Activated CD8-positive, alpha-beta T cell treated with anti-CD3 and anti-CD28 coated beads for 36 hours (primary cell): ENCODE measurements at places on chromosomes 5 and 9.

- H3K27me3 ChIP-seq = peaks cover 5% of the 10 kb centered on the region
- no peaks in the 10 kb centered on the region for H3K4me1 ChIP-seq
These were observed 113.5 kb downstream of the CAAP1 start for GRCh38 chr9:26779062-26779461.

GRCh38 chr5:129461711-129462332 lies 1.7 kb downstream of the ADAMTS19 start:
- H3K27me3 ChIP-seq = peaks cover 41% of the 10 kb centered on the region
- no peaks in the 10 kb centered on the region for H3K36me3 ChIP-seq

DNA sequence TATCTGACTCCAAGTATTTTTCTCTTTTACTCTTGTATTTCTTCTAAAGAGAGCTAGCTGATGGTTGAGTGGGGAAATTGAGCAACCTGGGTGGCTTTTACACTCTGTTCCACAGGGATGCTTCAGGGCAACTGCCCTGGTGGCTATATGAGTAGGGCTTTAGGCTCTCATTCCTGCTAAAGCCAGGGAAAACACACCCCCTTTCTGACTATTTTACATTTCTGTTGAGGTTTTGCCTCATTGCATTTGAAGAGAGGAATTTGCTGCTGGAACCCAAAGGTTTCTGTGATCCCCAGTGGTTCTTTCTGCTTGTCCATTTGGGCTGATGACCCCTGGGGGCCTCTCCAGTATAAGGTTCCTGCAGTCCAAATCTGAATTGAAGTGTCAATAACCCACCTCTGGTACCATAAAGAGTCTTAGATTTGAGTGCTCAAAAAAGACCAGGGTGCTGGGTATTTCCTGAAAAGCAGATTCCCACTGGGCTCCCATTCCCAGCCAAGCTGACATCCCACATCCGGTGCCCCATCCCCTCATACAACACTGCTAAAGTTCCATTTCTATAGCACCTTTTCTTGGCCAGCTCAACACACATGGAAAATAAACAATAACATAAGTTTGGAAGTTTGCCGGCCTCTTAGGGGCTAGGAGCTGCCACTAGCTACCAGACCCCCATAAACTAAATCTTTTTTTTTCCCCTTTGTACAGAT lies 59.5 kb downstream of the PAPPA start:
- H3K36me3 ChIP-seq = no peaks in the 10 kb centered on the region
- H3K27me3 ChIP-seq = peaks cover 3% of the 10 kb centered on the region
- H3K4me1 ChIP-seq = no peaks in the 10 kb centered on the region
- H3K4me3 ChIP-seq = no peak overlapping the region
- DNase-seq = no peak

DNA sequence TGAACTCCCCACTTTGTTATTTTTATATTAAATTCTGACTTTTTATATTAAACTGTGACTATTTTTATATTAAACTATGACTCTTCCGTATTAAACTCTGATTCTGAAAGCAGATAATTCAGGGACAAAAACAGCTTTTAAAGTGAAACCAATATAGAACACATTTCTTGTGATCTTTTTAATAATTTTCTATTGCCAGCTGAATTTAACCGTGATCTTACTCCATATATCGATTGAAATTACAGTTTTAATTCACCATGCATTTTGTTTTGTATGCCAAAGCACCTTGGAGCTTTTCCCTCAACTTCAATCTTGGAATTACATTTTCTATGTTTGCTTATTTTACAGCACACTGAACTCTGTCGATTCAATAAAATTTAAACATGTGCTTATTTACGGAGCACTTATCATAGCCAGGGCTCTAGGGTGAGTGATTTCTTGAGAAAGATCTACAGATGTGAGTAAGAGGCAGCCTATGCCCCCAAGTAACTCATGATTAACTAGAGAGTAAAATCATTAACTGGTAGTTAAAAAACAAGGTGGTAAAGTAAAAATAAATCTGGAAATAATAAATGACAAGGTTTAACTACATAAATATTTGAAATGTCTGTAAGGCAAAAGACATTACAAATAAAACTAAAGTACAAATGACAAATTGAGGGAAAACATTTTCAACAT lies 72.9 kb upstream of the ALDH1B1 start:
- DNase-seq = no peak
- H3K4me3 ChIP-seq = no peak overlapping the region
- peaks cover 3% of the 10 kb centered on the region for H3K27me3 ChIP-seq
- no peaks in the 10 kb centered on the region for H3K4me1 ChIP-seq
- no peaks in the 10 kb centered on the region for H3K36me3 ChIP-seq

DNA sequence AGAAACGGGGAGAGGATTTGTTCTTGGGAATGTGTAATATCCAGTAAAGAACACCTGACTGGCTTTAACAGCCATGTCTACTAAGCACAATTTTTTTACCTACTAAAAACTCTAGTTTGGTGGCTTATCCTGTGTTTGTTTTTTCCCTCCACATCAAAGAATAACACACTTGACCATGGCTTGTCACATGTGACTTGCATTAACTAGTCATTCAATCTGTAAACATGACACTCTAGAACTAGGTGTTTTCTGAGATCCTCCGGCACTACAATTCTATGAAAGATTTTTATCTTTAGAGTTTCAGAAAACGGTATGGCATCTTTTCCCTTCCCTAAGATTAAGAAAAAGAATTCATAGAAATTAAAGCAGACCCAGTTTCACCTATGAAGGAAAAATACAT lies 103.7 kb downstream of the CEMIP2 start:
- no peak overlapping the region for H3K4me3 ChIP-seq
- no peak for DNase-seq
- no peaks in the 10 kb centered on the region for H3K36me3 ChIP-seq
- no peak overlapping the region for H3K27ac ChIP-seq
- H3K27me3 ChIP-seq = no peaks in the 10 kb centered on the region
- H3K4me1 ChIP-seq = no peaks in the 10 kb centered on the region

- peaks cover 41% of the 10 kb centered on the region for H3K4me1 ChIP-seq
- no peak for DNase-seq
- H3K36me3 ChIP-seq = peaks cover 22% of the 10 kb centered on the region
- peak overlapping the region; percentile 98 for H3K27ac ChIP-seq
- H3K27me3 ChIP-seq = no peaks in the 10 kb centered on the region
These were observed 853 bp downstream of the DCP2 start for GRCh38 chr5:112977440-112977861.

DNA sequence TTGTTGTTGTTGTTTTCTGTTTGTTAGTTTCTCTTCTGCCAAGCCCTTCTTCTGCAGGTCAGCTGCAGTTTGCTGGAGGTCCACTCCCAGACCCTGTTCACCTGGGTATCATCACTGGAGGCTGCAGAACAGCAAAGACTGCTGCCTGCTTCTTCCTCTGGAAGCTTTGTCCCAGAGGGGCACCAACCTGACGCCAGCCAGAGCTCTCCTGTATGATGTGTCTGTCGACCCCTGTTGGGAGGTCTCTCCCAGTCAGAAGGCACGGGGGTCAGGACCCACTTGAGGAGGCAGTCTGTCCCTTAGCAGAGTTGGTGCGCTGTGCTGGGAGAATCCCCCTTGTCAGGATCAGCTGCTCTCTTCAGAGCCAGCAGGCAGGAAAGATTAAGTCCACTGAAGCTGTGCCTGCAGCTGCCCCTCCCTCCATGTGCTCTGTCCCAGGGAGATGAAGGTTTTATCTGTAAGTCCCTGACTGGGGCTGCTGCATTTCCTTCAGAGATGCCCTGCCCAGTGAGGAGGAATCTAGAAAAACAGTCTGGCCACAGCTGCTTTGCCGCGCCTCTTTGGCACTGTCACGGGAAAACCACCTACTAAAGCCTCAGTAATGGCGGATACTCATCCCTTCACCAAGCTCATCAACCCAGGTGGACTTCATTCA lies 299.2 kb downstream of the EDIL3 start:
- H3K27ac ChIP-seq = no peak overlapping the region
- DNase-seq = no peak
- H3K36me3 ChIP-seq = no peaks in the 10 kb centered on the region

- H3K27ac ChIP-seq = no peak overlapping the region
- H3K4me3 ChIP-seq = no peak overlapping the region
- peaks cover 12% of the 10 kb centered on the region for H3K27me3 ChIP-seq
- H3K4me1 ChIP-seq = peaks cover 3% of the 10 kb centered on the region
These were observed 23.2 kb upstream of the RNF20 start for GRCh38 chr9:101510459-101510858.

DNA sequence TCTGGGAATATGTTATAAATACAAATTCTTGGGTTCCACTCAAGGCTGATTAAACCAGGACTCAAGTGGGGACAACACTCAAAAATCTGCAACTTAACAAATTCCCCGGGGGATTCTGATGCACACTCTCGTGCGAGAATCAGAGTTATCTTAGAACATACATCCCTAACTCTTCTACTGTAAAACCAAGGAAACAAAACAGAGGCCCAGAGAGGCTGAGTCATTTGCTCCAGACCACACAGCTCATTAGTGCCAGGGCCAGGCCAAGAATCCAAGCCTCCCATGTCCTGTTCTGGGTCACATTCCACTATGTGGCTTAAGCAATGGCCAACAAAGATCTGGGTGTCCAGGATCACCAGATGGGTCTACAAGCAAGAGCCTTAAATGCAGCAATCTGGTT lies 166.0 kb downstream of the ADAMTS12 start:
- no peaks in the 10 kb centered on the region for H3K36me3 ChIP-seq
- H3K27me3 ChIP-seq = no peaks in the 10 kb centered on the region
- no peaks in the 10 kb centered on the region for H3K4me1 ChIP-seq
